BJ (cell line): ENCODE measurements at places on chromosomes 3 and 15.

GRCh38 chr15:75844629-75845335 is 1.5 kb downstream of the UBE2Q2 start:
- DNase-seq: no peak

GRCh38 chr15:61155741-61156700 is 73.1 kb downstream of the RORA start:
- no peak for DNase-seq

DNA sequence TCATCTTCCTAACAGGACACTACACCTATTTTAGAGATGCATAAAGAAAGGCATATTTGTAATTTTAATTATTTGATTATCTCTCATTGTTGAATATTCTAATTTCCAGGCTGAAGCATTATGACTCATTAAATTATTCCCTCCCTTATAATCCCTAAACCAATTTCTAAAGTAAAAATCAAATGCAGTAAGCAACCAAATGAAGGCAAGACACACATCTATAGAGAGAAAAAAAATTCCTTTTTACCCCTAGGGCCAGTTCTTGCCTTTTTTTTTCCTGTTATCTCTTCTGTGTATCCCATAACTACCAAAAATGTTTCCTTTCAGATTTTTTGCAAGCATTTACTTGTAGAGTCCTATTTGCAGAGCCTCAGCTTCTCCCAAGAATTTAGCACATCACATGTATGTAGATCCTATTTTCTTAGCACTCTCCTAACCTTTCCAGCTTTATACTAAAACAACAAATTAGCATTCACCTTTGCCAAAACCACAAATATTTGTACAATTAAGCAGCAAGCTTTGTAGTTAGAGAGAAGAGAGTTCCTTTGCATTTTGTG is 177.9 kb downstream of the SATB1 start:
- no peak for DNase-seq

DNA sequence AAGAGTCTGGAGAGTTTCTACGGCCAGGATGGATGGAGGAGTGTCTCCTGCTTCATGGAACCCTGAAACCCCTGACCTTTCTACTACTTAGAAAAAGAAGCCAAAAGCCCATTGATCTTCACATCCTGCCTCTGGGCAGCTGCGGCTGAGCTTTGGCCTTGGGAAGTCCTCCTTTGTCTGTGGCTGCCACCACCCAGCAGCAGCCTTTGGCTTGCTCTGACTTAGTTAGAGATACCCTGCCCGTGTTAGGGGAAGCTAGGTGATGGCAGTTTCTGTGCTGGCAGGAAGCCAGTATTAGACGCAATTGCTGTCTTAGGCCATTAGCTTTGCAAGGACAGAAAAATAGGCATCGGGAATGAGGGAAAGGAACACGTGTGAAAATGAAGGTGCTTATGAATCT is 18.8 kb downstream of the APH1B start:
- no peak for DNase-seq

DNA sequence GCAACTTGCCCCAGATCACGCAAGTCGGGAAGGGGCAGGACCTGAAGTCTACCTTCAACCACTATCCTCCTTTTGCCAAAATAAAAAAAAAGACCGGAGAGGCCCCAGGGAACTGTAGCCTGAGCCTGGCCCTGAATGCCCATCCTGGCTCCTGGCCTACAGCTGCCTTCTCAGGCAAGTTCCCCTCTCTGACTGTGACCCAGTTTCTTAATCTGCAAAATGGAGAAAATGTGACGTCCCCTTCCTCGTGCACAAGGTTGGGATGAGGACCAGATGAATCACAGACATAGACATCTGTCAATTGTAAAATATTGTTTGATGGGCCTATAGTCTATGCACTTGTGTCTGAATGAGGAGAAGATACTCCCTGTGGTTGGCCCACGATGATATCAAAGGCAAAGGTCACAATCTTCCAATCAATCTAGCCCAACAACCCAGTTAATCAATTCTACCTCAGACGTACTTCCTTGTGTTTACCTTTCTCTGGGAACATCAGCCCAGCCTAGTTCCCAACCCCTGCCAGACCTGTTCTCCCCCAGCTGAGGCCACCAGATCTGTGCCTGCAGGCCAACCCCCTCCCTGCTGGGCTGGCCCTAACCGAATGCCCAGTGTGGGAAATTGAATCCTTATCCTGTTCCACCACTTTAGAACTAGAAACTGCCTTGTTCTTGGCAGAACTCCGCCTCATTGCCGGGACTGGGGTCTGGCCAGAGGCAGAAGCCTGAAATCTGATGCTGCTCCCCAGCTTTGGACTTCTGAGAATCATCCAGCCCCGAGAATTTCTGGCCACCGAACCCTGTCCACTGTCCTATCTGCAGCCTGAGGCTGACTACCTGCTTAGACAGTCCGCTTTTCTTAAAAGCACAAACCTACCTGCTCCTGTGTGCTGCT is 101.8 kb upstream of the LIPC start:
- DNase-seq: no peak

DNA sequence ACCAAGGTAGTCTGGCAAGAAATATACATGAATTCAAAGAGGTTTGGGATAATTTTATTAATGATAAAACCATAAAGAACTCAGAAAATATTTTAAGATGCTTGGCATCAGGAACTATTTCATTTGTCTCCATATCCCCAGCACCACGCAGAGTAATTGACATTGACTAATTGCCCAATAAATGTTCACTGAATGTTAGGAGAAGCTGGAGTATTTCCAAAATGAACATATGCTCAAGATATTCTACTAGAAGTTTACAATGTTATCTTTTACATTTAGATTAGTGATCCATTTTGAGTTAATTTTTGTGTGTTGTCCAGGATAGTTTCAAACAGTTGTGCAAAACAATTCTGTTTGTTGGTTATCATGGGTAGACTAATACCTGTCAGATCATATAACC is 298.8 kb upstream of the CTDSPL start:
- no peak for DNase-seq

DNA sequence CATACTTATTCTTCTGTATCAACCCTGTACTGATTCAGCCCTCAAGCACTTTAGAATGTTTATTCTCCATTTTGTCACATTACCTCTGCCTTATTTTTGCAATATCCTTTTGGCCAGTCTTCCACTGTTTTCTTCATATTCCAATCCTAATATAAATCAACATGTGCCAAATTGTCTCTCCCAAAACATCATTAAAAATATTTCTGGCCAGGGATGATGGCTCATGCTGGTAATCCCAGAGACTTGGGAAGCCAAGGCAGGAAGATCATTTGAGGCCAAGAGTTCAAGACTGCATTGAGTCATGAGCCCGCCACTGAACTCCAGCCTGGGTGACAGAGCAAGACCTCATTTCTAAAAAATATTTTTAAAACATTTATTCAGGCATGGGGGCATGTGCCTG is 641.4 kb upstream of the CBLB start:
- DNase-seq: no peak

GRCh38 chr15:59918994-59919951 is 84.8 kb upstream of the FOXB1 start:
- no peak for DNase-seq

DNA sequence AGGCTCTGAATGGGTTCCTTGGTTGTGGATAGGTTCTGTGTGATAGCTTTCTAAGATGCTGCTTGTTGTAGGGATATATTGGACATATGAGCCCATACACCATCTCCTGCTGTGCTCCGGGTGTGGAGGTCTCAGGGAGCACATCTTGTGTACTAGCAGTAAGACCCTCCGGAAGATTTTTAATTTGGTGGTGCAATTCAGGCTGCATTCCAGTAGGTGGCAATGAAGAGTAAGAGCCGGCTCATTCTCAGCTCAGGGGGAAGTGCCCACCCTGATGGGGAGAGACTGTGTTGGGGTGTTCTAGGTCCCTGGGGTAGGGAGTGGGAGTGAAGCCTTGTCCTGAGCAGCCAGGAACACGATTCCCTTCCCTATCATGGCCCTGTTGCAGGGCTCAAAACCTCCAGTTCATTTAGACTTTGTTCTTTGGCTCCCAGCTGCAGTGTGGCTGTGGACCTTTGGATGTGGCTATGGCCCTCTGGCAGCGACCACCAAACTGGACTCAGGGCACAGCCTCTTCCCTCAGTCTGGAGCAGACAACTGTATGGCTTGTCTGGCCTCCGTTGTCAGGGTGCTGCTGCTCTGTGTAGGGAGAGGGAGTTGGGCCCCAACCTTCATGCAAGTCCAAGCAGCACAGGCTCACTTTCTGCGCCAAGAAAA is 104.7 kb downstream of the UNC13C start:
- DNase-seq: no peak

GRCh38 chr3:16430717-16431630 is 82.5 kb downstream of the RFTN1 start:
- no peak for DNase-seq

- peak; percentile 68 for DNase-seq
These were observed 2.0 kb downstream of the AP2M1 start for GRCh38 chr3:184176377-184177330.

- DNase-seq: no peak
These were observed 37.2 kb downstream of the SSUH2 start for GRCh38 chr3:8607234-8608040.

DNA sequence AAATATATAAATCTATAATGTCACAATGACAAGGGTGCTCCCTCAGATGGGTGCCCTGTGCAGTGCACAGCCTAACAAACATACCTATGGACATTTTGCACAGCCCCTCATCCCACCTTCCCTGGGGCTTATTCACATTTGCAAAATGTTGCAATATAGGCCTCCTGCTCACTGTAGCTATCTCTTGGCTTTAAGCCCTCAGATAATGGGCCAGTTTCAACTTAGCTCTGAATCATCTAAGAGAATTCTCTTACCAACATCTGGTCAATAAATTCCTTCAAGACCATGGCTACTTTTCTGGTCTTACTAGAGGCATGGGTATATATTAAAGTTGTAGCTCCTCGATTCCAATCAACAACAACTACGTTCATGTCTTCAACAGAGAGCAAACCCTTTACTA is 17.9 kb downstream of the LIPH start:
- no peak for DNase-seq

- DNase-seq: no peak
These were observed 75.0 kb downstream of the MEGF11 start for GRCh38 chr15:66178531-66178910.

DNA sequence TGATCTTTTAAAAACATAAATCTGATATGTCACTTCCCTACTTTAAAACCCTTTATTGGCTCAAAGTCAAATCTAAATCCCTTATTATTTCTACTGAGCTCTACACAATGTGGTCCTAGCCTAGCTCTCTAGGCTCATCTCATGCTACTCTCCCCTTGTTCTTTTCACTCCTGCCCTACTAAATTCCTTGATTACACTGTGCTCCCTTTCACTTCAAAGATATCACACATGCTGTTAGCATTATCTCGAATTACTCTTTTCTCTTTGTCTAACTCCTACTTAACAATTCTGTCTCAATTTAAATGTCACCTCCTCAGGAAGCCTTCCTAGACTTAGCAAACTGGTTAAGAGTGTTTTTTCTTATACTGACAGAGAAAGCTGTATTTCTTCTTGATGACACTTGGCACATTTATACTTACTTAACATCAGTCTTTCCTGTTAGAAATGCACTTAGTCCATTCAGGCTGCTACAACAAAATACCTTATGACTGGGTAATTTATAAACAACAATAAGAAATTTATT is 102.0 kb downstream of the SCAPER start:
- no peak for DNase-seq

GRCh38 chr15:25250011-25250596 is 188.7 kb downstream of the UBE3A start:
- DNase-seq: no peak

GRCh38 chr15:82931221-82931620 is 21.3 kb downstream of the HOMER2 start:
- no peak for DNase-seq

GRCh38 chr3:166877971-166878370 is 502.1 kb downstream of the ZBBX start:
- DNase-seq: no peak

DNA sequence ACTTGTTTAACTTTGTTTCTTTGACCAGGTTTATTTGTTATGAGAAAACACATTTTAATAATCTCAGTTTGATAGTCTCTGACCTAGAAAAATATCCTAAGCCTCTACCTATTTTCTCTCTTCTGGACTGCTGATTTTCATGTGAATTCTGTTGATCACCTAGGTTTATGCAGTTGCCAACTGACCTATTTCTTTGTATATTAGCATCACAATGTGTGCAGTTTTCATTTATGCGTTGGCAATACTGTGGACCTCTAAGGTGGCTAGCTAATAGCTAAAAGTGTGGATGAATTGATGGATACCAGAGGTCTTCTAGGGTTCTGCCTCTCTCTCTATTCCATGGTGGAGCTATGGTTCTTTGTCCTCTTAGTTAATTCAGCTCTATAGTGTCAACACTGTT is 72.1 kb downstream of the LRRC49 start:
- DNase-seq: no peak

GRCh38 chr15:78715434-78715833 is 74.4 kb upstream of the CHRNB4 start:
- DNase-seq: no peak

- peak; percentile 45 for DNase-seq
These were observed 5.8 kb downstream of the PRRT3 start for GRCh38 chr3:9946112-9947024.

DNA sequence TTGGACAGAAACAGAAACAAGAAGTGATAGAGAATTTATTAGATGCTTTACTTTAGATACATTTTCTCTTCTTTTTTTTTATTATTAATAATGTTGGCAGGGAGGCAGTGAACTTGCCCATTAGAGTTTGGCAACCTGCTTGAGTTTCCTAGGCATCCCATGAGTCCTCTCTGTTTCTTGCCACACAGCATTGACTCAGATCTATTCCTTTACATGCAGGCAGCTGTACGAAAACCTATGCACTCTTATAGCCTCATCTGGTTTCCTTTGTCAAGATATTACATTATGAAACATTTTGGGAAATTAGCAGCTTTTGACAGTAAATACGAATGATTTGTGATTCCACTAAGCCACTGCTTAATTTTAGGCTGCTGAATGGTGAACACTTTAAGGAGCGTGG is 23.3 kb downstream of the IL1RAP start:
- no peak for DNase-seq

- no peak for DNase-seq
These were observed 45.3 kb upstream of the PPP4R2 start for GRCh38 chr3:72951259-72951722.

GRCh38 chr3:20975188-20975651 is 775.8 kb downstream of the ZNF385D start:
- no peak for DNase-seq

GRCh38 chr15:33132233-33132580 is 62.3 kb downstream of the FMN1 start:
- no peak for DNase-seq

DNA sequence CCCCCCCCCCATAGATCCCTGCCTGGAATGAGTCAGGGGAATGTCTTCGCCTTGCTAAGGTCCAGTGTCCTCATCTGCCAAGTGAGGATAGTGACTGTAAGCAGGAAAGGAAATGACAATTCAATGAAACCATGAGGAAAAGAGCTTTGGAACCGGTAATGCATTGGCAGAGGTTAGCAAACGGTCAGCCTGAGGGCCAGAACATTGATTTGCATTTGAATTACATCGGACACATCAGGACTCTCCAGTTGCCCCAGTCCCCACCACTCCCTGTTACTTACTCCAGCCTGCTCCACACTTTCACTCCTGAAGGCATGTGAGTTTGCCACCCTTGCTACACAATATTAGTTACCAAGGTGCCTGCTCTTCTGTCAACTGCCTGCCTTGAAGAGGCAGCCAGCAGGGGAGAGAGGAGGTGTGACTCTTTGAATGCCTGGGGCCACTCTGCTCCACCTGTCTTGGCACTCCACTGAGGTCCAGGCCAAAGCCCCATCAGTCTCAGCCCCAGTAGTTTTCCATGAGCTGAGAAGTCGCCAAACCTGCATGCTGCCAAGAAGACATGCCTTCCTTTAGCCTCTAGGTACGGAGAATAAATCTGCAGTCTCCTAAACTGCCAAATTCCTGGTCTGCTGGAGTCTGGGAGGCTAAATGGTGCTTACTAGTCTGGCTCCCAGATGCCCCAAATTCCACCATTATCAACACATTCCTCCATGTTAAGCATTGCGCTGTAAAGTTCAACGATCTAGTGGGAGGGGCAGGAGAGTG is 191.7 kb upstream of the TLE3 start:
- DNase-seq: peak; percentile 59
